ENCODE measurements at places on chromosomes 7 and 10. TPM values are rescaled to one million over a fixed set of nuclear protein-coding genes. Genes with fewer than 3 reads are reported as not detected.

Gene EGFR
- 11.4 TPM for total RNA-seq

Gene RHOBTB1
- total RNA-seq = 12.1 TPM

Gene NRG3
- total RNA-seq = not detected

Gene GHRHR
- not detected for total RNA-seq

Gene BAZ1B
- total RNA-seq = 40.9 TPM

Gene MRC1
- total RNA-seq = 38.3 TPM

Gene PLXDC2
- total RNA-seq = 13.1 TPM

Gene MINPP1
- 5.2 TPM for total RNA-seq

Gene STAM
- 19.4 TPM for total RNA-seq

Gene HECW1
- total RNA-seq = not detected

Gene NRCAM
- total RNA-seq = 0.30 TPM

Gene RELN
- total RNA-seq = 0.62 TPM

Gene GARIN1A
- 1.8 TPM for total RNA-seq

Gene TEX36
- total RNA-seq = not detected

Gene SLC18A3
- not detected for total RNA-seq

Gene OPN4
- 0.41 TPM for total RNA-seq

Gene NFKB2
- 15.1 TPM for total RNA-seq

Gene PSAP
- 1,777 TPM for total RNA-seq

Gene TLX1
- not detected for total RNA-seq

Gene AKR1E2
- 5.4 TPM for total RNA-seq

Gene STAMBPL1
- total RNA-seq = 2.0 TPM

Gene NEUROG3
- not detected for total RNA-seq

Gene MLXIPL
- 6.4 TPM for total RNA-seq

Gene PNLIP
- not detected for total RNA-seq

Gene LMBR1
- total RNA-seq = 35.4 TPM

Gene PALS2
- total RNA-seq = 10.8 TPM

Gene C10orf53
- total RNA-seq = not detected

Gene SYT15B
- 0.62 TPM for total RNA-seq

Gene TACR2
- total RNA-seq = 0.19 TPM

Gene LARP4B
- 58.9 TPM for total RNA-seq

Gene CNNM1
- total RNA-seq = 0.16 TPM

Gene CPA4
- total RNA-seq = not detected

Gene TMEM254
- 9.7 TPM for total RNA-seq

Gene CWF19L1
- 12.9 TPM for total RNA-seq

Gene ZP3
- 0.46 TPM for total RNA-seq

Gene FAM13C
- 7.8 TPM for total RNA-seq

Gene SKIDA1
- 2.6 TPM for total RNA-seq

Gene C7orf25
- total RNA-seq = 4.2 TPM

Gene AFAP1L2
- 5.7 TPM for total RNA-seq

Gene CHN2
- 20.2 TPM for total RNA-seq

Gene GBX1
- 2.4 TPM for total RNA-seq

Gene CROT
- 6.9 TPM for total RNA-seq

Gene MYPN
- total RNA-seq = 112 TPM

Gene OR9A2
- total RNA-seq = not detected

Gene ELFN1
- total RNA-seq = 10.7 TPM

Gene ITIH5
- total RNA-seq = 10.3 TPM

Gene SFRP4
- total RNA-seq = 0.32 TPM

Gene ANKRD61
- not detected for total RNA-seq

Gene PTER
- total RNA-seq = 23.0 TPM

Gene CTAGE15
- total RNA-seq = not detected

Gene FAM131B
- 0.73 TPM for total RNA-seq

Measured in Right ventricle myocardium inferior (tissue), 1 donor.